ENCODE measurements at places on chromosomes 16 and 17. TPM values are rescaled to one million over a fixed set of nuclear protein-coding genes. Genes with fewer than 3 reads are reported as not detected.

DNA sequence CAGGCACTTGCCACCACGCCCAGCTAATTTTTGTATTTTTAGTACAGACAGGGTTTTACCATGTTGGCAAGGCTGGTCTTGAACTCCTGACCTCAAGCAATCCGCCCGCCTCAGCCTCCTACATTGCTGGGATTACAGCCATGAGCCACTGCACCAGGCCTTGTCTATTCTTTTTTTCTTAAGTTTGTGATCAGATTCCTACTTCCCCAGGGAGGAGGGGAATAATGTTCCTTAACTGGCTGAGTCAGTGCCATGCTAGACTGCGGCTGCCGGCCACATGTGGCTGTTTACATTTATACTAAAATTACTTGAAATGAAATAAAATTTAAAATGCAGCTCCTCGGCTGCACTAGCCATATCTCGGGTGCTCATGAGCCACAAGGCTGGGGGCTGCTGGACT lies 27.8 kb upstream of the USP36 start:
- no peak for DNase-seq

DNA sequence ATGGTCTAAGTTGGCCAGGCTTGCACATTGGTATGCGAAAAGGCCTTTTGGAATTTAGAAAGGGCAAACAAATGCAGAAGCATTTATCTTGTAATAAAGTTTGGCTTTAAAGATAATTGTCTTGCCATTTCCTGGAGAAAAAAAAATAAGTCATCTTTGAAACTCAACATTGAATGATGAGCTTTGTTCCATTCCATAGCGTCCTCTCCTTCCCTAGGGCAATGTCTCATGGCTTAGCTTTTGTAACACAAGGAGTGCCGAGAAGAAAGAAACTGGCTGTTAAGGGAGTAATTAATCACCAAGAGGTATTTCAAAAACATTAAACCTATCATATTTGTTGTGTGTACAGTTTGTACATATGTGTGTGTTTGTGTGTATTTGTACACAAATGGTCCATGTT lies 372.3 kb downstream of the NPIPA8 start:
- DNase-seq = no peak

DNA sequence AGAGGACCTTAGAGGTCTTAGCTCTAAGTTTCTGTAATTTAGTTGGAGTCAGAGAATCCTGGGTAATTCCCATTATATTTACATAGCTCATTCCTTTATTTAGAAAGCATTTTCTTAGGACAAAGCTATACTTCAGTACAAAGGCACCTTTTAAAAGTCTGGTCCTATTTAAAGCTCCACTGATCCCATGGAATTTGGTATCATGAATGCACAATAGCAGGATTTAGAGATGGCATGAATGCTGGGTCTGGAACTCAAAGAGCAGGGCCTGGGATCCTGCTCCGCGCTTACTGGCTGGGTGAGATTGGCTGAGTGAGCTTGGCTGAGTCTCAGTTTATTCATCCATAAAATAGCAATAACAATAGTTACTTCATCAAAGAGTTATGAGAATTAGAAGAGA lies 4.8 kb downstream of the KRT23 start:
- DNase-seq = no peak

Gene ZNF598
- total RNA-seq = 51.8 TPM

Gene PCTP
- total RNA-seq = 8.6 TPM

Gene MAF
- 52.5 TPM for total RNA-seq

Data from vagina (tissue), 2 donors.